Endodermal cell (in vitro differentiated cells): ENCODE measurements at places on chromosomes 11 and 22. TPM values are rescaled to one million over a fixed set of nuclear protein-coding genes. Genes with fewer than 3 reads are reported as not detected.
A peak's percentile ranks its signal among the peaks of the same experiment; 100 is the strongest.

DNA sequence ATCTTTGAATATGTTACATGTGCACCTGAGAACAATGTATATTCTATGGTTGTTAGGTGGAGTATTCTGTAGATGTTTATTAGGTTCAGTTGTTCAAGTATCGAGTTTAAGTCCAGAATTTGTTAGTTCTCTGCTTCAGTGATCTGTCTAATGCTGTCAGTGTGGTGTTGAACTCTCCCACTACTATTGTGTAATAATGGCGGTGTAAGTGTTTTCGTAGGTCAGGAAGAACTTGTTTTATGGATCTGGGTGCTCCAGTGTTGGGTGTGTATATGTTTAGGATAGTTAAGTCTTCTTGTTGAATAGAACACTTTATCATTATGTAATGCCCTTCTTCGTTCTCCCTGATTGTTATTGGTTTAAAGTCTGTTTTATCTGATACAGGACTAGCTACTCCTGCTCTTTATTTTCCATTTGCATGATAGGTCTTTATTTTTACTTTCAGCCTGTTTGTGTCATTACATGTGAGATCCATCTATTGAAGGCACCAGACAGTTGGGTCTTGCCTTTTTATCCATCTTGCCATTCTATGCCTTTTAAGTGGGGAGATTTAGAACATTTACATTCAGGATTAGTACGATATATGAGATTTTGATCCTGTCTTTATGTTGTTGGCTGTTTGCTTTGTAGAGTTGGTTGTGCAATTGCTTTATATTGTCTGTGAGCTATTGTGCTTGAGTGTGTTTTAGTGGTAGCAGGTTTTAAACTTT lies 121.6 kb downstream of the DDX10 start:
- H3K4me1 ChIP-seq, result peaks cover 4% of the 10 kb centered on the region
- no peak overlapping the region for H3K4me3 ChIP-seq
- no peak for DNase-seq
- no peak overlapping the region for H3K27ac ChIP-seq

DNA sequence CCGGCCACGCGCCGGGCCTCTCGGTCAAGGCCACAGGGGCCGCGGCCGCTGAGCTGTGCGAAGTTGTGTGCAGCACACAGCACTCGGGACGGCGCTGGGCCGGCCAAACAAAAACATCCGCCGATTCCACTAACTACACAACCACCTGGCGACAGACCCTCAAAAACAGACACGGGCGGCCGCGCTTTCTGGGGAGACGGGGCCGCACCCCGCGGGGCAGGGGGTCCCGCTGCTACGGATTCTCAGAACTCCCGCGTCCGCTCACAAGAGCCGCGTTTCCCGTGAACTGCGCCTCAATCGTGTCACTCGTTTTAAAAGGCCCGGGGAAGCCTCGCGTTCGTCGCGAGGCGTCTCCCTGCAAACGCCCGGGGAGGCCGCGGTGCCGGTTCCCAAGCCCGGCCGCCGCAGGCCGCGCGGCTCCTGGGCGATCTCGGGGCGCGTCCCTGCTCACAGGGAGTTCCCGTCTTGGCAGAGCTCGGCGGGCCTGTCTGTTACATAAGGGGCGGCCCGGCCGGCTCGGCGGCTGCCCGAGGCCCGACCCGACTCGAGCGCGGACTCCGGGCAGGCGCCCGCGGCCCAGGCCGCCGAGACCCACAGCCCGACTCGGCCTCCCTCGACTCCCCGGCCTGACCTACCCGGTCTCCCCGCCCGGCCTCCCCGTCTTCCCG lies 936 bp downstream of the BRD1 start:
- no peaks in the 10 kb centered on the region for H3K4me1 ChIP-seq
- H3K27ac ChIP-seq, result no peak overlapping the region
- H3K4me3 ChIP-seq, result peak overlapping the region; percentile 88
- H3K36me3 ChIP-seq, result peaks cover 36% of the 10 kb centered on the region

DNA sequence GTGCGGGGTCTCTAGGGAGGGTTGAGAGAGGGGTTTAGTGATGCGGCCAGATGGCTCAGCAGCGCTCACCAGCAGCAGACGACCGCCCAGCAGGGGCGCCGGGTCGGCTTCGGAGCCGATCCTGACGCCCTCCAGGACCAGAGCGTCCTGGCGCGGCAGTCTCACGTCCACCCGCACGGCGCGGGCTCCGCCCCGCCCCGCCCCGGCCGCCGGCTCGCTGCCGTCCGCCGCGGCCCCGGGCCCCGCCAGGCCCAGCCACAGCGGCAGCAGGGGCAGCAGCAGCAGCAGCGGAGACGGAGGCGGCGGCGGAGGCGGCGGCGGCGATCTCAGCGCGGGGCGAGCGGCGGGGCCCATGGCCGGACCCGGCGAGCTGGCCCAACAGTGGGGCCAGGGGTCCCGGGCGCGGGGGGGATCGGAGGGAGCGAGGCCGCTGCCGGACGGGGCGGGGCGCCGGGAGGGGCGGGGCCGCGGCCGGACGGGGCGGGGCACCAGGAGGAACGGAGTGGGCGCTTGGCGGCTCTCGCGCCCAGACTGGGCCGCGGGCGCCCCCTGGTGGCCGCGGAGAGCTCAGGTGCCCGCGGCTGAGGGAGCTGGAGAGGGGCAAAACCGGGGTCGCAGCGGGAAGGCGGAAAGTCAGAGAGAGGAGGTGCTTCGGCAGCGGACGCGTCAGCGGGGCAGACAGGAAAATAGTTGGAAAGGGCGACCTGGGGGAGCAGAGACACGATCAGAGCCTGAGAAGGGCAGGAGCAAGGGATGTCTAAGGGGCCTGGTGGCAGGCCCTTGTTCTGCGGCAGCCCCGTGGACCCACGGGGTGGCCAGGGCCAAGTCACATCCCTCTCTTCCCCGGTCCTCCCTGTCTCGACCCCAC lies at the start of gene RNF215:
Gene RNF215, minus strand, starts transcription at position 452 of the 868 bp plus-strand sequence. Its CDS starts 98 bp downstream, at position 354.
- no peak within 1 kb of the TSS for H3K27ac ChIP-seq
- peak within 1 kb of the TSS; percentile 81 for H3K4me3 ChIP-seq
- H3K36me3 ChIP-seq, result peaks cover 5% of the 10 kb centered on the region
- DNase-seq, result peak; percentile 98

GRCh38 chr22:45651931-45652528 lies 19.6 kb upstream of the ATXN10 start:
- H3K4me1 ChIP-seq, result no peaks in the 10 kb centered on the region
- no peaks in the 10 kb centered on the region for H3K27me3 ChIP-seq
- no peak for DNase-seq
- no peak overlapping the region for H3K27ac ChIP-seq
- no peak overlapping the region for H3K4me3 ChIP-seq

DNA sequence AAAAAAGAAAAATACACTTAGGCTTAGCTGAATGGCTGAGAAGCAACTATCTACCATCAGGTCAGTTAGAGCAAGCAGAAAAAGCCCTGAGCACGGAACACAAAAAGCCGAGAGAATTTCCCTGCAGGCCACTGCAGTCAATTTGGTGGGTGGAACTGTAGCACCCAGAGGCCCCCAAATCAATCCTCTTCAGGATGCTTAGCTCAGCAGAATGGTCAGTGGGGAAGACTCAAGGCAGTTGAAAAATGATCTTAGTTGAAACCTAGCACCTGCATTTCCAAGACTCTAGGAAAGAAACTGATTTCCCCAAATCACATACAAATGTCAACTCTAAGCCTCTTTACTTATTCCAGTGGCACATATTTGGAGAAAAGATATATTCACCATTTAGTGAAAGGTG lies 327.4 kb upstream of the SYN3 start:
- DNase-seq, result no peak
- no peaks in the 10 kb centered on the region for H3K36me3 ChIP-seq
- H3K4me1 ChIP-seq, result no peaks in the 10 kb centered on the region
- H3K27me3 ChIP-seq, result no peaks in the 10 kb centered on the region

Gene VPREB1
- not detected in 3 replicates for total RNA-seq

Gene DRD2
- 2.0 and 2.1 TPM in 2 replicates for total RNA-seq
